ENCODE measurements at places on chromosomes 7 and 10. TPM values are rescaled to one million over a fixed set of nuclear protein-coding genes. Genes with fewer than 3 reads are reported as not detected.

DNA sequence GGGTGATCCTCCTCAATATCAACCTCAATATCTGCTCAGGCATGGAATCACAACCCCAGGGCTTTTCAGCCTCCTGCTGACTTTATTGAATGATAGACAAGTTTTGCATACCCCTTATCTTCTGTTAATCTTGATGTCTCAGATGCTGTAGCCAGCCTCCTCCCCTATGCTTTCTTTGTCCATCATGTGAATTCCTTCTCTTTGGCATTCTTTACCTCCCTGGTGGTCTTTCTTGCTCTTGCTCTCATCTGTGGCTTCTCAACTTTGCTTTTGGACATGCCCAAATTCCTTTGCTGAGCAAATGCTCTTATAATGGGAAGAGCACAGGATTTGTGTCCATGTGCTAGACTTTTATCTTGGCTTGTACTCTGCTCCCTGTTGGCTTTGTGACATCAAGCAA, 73.4 kb upstream of the FAM13C start:
- DNase-seq = no peak

- DNase-seq = peak; percentile 96
Observed at GRCh38 chr10:86594535-86594934, 59.8 kb upstream of the OPN4 start.

- no peak for DNase-seq
Observed at GRCh38 chr10:49502358-49502757, 36.6 kb downstream of the ERCC6 start.

- DNase-seq = no peak
Observed at GRCh38 chr7:2000746-2001321, 231.9 kb downstream of the MAD1L1 start.

- peak; percentile 22 for DNase-seq
Observed at GRCh38 chr7:122199171-122199570, 55.1 kb upstream of the AASS start.

DNA sequence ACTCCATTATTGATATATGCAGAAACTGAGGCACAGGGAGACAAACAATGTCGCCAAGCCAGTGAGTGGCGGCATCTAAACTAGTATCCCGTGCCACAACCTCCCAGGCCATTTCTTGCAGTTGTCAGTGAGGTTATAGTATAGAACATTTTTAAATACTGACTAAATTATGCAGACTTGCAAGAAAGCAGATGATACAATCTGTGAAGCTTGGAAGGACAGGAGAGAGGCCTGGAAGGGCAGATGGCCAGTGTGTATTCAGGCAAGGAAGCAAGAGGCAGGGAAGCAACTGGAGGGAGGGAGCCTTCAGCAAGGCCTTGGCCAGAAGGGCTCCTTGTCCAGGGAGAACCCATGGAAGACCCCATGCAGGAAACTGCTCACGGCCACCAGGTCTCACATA, 110.3 kb upstream of the APBB1IP start:
- no peak for DNase-seq

Gene MMP21
- not detected for total RNA-seq

GRCh38 chr10:31669357-31669756, 259.3 kb downstream of the ARHGAP12 start:
- DNase-seq = no peak

DNA sequence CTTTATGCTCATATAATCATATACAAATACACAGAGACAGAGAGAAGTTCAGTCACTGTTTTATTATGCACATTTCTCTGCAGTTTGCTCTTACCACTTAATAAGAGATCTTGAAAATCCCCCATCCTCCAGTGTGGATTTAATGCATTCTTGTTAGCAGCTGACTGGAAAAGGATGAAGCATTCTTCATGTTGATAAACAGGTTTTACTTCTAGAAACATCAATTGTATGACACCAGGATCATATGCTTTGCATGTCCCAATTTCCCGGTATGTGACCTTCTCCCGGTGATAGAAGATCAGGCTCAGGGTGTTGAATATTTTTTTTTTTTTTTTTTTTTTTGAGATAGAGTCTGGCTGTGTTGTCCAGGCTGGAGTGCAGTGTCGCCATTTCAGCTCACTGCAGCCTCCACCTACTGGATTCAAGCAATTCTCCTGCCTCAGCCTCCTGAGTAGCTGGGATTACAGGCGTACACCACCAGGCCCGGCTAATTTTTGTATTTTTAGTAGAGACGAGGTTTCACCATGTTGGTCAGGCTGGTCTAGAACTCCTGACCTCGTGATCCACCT, 6.2 kb upstream of the CREB3L2 start:
- DNase-seq = no peak

Gene ASAH2
- total RNA-seq = 4.5 TPM
